ENCODE measurements at places on chromosomes 2 and 18.
A peak's percentile ranks its signal among the peaks of the same experiment; 100 is the strongest.

DNA sequence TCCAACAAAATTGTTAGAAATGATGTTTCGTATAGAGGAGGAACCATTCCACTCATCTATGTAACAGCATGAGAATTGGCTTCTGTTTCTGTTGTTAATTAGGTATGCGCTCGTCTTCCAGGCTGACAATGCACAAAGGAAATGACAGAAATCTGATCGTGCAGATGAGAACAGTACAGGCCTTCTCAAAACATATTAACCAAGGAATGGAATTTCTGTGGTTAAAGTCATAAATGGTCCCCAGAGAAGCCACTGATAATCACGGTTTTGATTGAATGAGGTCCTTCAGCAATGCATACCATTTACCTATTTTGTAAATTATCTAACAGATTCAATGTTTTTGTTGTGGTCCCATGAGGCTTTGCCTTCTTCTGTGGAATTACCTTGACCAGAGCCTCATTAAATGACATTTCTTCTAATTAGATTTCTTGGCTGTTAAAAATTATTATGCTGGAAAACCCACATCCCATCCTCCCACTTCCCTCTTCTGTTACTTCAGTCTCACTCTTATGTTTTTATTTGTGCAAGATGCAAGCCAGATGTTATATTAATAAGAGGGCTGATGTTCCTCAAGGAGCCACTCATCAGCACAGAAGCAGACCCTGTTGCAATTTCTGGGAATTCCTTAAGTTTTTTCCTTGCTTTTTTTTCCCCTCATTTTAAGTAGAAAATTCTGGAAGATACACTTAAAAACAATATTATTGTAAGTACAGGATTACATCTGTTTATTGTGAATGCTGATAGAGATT, 395.8 kb downstream of the PID1 start:
- DNase-seq = no peak

GRCh38 chr2:172513935-172514586, 41.8 kb upstream of the PDK1 start:
- no peak for DNase-seq

DNA sequence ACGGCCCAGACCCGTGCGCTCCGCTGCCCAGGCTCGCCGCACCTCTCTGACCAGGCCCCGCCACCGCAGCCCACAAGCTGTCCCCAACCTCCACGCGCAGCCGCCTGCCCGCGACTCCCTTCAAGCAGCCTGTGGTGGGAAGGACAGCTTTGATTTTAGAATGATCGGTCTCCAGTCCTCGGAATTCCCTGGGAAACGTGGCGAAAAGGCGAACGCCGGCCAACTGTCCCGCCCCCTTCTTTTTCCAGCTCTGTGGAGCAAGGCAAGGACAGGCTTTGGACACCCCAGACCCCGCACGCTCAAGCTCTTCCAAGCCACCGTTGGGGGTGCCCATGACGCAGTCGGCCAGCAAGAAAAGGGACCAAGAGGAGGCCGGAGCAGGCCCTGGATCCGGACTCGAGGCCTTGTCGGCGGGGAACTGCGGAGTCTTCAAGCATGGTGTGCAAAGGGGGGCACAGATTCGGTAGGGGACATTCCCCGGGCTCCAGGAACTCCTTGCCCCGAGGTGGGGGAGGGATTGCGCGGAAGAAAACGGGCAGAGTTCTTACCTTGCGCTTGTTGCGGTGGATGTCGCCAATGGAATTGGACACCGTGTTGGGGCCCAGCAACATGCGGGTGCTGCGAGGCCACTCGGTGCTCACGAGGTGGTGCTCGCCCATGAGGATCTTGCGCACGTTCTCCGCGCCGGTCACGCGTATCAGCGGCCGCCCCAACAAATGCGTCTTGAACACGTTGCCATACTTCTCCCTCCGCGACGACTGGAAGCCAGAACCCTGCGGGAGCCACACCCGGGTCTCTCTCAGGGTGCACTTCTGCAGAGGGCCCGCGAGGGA, 4.0 kb downstream of the CYP26B1 start:
- no peak for DNase-seq

DNA sequence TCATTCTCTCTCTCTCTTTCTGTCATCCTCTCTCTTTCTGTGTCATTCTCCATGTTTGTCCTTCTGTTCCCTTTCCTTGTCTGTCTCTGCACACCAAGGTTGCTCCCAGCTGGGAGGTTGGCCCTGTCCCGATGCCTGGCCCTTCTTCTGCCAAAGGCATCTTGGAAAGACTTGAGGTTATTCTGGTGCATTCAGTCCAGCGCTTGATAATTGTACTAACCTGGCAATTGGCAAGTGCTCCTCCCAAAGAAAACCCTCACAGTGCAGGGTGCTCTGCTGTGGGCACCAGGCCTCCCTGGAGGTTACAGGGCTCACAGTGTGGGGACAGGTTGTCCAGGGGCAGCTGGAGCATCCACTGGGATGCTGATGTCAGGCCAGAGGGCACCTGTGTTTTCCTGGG, 95.4 kb downstream of the GLI2 start:
- no peak for DNase-seq

GRCh38 chr2:159716857-159717256, 4.6 kb downstream of the MARCHF7 start:
- no peak for DNase-seq

DNA sequence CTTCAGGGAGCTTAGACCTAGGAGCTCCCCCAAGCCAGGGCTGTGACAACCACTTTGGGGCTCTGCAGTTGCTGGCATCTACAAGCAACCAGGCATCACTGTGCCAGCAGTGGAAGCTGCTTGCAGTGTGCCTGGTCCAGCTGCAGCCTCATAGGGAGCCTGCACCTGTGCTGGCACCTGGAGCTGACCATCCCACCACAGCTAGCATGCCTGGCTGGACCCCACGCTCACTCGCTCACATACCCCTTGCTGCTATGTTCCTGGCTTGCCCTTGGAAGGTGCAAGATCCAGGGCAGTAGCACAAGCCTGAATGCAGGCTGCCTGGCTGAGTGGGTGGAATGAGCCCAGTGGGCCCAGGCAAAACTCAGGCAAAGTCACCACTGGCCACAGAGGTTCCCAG, 82.5 kb downstream of the ZNF804A start:
- no peak for DNase-seq

DNA sequence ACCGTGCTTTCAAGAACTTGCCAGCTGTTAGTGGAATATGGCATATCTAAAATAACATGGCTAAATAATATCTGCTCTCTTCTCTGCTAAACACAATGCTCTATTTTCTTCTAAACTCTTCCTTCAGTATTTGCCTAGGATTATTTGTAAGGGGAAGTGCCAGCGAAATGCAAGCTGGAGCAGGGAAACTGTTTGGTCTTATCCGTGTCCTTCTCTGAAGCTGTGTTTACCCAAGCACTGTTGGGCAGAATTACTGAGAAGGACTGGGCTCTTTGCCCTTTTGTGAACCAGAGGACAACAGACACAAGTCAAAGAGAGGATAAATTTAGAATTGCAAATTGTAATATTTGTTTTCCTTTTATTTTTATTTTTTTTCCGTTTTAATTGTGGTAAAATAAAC, 23.6 kb downstream of the CPO start:
- no peak for DNase-seq

GRCh38 chr2:170073288-170073687, 104.7 kb upstream of the MYO3B start:
- DNase-seq = peak; percentile 56

DNA sequence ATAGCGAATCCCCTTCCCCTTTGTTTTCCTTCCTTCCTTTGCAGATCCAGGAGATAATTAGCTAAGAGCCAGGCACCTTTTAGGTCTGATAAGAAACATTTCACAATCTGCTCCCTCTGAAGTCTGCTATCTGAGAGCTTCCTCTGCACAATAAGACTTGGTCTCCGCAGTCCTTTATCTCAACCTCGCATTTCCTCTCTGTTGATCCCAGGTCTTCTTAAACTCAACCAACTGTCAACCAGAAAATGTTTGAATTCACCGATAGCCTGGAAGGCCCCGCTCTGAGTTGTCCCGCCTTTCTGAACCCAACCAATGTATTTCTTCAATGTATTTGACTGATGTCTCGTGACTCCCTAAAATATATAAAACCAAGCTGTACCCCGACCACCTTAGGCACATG, 78.4 kb upstream of the CTDP1 start:
- no peak for DNase-seq

DNA sequence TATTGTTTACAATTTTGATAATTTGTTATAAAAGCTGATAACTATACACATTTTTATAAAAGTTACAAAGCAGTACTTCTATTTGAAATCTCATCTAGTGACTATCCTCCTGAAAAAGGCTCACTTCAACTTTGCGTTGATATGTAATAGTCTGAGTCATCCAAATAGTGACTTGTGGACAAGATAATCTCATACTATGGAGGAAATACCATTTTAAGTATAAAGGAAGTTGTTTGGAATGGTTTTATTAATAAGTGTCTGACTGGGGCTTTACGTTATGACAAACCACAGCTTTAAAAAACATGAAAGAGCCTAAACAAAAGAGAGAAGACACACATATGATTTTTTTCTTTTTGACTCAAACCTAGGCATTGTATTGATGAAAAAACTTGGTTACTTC, 272.3 kb upstream of the COL3A1 start:
- DNase-seq = no peak

GRCh38 chr2:135800513-135801460, 36.2 kb downstream of the LCT start:
- DNase-seq = no peak

DNA sequence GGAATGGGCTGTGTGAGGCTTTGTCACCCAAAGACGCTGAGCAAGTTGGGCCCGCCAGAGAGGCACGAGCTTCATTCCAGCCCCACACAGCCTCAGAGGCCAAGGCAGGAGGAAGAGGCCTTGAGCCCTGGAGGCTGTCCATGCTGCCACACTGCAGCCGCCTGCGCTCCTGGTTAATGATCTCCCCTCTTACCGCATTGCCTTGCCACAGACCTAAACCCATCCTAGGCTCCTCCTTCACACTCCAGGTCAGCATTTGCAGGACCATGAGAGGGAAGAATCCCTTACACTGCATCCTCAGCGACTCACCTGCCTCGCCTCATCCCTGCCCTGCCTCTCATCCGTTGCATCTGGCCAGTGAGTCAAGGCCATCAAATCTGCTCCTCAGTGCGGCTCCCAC, 24.6 kb downstream of the KIF3C start:
- DNase-seq = no peak

DNA sequence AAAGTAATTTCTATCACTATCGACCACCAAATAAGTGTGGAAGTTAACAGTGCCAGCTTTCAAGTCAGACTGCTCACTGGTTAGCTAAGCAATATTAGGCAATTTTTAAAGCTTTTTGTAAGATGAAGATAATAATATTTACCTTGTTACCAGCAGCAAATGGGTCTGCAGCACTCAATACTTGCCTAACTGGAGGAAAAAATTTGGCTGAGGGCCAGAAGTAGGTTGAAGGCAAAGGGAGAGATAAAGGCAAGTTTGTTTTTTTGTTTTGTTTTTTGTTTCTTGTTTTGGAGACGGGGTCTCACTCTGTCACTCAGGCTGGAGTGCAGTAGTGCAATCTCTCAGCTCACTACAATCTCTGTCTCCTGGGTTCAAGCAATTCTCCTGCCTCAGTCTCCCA, 675.9 kb downstream of the DPP10 start:
- no peak for DNase-seq

DNA sequence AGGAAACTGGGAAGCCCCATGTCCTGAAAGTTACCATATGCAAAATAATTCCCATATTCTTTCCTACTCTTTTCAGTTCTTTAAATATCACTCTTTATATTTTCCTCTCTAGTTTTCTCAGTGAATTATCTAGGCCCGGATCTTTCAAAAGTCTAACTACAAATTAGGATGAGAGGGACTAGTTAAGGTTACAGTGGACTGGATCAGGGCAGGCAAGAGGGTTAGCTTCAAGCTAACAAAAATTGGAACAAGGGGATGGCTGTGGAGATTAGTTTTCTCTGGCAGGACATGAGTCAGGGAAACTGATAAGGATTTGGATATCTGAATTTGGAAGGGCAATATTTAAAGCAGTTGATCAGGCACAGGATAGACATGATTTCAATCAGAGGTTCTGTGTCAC, 30.4 kb upstream of the BBS5 start:
- DNase-seq = no peak

Data from epithelial cell of prostate (primary cell).